Stimulated activated CD8-positive, alpha-beta memory T cell treated with anti-CD3 and anti-CD28 coated beads, Interleukin-15, amount 100 ng/mL, for 24 hours (primary cell): ENCODE measurements at places on chromosomes 11 and 22.

DNA sequence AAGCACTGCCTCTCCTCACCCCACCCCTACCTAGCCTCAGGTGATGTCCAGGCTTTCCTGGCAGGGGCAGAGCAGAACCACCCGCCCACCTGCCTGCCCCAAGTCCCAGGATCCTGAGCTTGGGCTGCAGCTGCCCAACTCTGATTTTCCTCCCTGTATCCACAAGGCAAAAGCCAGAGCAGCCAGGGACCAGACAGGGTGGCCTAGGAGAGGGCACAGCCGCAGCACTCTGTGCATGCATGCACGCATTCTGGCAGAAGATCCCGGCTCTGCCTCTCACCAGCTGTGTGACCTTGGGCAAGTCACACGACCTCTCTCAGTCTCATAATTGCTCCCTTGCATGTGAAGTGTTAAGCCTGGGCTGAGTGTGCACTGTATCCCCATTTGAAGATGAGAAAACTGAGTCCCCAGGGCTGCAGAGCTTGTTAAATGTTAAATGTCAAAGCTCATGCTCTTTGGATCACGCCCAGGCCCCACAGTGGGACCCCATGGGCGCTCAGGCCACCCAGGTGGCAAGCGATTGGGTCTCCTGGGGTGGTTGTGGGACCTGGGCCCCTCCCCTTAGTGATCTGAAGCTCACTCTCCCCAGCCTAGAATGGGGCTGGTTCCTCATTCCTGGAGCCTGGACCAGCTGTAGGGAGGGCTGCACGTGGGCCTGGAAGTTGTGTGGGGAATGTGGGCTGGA lies 2.8 kb upstream of the CARNS1 start:
- no peak for DNase-seq

- peak; percentile 40 for DNase-seq
Measured at GRCh38 chr11:74311352-74311926, at the start of gene P4HA3. P4HA3 (minus strand) TSS chr11:74311640; CDS start chr11:74311611, 29 bp downstream.

DNA sequence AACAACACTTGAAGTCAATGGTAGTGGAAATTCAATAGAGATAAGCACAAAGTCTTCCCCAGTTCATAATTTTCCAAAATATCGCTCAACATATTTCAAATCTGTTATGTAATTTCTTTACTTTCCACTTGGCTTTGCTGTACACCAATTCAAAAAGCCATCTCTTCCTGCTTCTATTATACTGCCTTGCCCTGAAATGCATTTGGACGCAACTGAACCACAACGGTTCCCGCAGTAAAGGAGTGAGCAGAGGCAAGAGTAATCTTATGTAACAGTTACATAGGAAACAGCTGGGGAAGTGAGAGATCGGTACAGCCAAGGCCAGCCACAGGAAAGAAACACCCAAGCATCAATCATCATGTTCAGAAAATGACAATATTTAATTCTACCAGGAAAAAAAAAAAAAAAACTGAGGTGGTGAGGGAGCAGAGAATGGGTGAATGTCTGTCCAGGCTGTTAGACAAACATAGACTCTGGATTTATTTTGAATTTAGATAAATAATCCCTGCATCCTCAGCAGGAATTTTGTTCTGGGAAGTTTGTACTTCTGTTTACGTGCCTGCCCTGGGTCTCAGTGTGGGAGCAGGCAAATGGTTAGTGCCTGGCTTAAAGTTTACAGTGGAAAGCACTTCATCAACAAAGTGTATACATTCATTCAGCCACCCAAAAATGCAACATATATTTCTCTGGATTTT lies 392.2 kb downstream of the ETS1 start:
- DNase-seq, result no peak

GRCh38 chr11:44950031-44950624 lies 555 bp downstream of the TP53I11 start:
- DNase-seq, result no peak

DNA sequence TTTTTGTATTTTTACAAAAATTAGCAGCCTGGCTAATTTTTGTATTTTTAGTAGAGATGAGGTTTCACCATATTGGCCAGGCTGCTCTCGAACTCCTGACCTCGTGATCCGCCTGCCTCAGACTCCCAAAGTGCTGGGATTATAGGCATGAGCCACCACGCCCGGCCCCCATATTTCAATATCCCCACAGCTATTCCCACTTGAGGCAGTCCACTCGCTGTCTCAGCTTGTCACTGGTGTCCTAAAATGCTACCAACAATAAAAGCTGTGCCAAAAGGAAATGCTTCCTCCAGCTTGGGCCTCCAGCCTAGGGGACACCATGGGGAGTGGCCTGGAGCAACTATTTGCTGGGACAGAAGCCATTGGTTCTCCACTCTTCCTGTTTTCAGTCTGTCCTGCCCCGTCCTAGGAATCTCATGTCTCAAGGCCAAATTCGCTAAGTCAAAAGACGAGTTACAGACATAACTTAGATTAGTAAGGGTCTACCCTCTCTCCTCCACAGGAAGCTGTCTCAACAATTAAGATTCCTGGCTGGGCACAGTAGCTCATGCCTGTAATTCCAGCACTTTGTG lies 7.3 kb upstream of the SPINDOC start:
- DNase-seq, result no peak

DNA sequence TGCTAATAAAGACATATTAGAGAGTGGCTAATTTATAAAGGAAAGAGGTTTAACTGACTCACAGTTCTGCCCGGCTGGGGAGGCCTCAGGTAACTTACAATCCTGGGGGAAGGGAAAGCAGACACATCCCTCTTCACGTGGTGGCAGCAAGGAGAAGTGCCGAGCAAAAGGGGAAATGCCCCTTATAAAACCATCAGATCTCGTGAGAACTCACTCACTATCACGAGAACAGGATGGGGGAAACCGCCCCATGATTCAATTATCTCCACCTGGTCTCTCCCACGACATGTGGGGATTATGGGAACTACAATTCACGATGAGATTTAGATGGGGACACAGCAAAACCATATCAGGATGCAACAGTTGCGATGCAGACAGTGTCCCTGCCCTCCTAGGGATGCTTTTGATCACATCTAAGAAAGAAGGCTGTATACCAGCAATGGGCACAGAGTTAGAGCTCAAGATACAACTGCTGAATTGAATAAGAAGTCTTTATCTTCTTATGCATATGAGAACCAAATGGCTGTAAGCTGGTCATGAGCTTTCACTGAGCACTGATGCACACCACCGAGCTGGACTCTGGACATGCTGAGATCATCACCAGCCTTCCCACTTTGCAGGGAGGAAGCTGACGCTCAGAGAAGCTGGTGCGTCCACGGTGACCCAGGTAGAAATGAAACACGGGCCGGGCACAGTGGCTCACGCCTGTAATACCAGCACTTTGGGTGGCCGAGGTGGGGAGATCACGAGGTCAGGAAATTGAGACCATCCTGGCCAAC lies 255.2 kb downstream of the MN1 start:
- no peak for DNase-seq

DNA sequence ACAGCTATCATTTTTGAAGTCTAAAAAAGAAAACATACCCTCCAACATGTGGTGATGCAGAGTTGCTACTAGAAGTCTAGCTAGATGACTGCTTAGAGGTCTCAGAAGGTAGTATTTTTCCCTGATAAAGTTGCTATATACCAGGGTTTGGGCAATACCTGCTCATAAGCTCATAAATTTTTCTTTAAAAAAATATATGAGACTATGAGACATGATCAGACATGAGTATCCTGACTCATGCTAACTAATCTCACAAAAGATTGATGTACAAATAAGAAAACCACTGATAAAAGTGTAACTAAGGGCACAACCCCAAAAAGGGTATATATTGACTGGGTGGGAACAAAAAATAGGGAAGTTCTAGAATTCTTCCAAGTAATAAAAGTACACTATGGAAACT lies 740.9 kb downstream of the METTL15 start:
- no peak for DNase-seq

DNA sequence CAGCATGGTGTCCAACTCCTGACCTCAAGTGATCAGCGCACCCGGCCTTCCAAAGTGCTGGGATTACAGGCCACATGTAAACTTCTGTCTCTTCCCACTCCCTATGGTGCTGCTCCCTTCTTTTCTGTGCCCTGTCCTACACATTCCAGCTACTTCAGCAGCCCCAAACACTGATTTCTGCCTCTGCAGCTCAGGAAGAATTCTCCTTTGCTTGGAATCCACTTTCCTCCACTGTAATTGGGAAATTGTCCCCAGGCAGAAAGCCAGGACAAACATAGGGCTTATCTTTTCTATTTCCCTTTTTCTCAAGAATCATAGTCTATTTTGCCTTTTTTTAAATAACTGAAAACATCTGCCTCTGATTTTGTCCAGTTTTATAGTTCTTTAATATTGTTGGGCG lies 21.3 kb upstream of the DRG1 start:
- DNase-seq, result no peak

DNA sequence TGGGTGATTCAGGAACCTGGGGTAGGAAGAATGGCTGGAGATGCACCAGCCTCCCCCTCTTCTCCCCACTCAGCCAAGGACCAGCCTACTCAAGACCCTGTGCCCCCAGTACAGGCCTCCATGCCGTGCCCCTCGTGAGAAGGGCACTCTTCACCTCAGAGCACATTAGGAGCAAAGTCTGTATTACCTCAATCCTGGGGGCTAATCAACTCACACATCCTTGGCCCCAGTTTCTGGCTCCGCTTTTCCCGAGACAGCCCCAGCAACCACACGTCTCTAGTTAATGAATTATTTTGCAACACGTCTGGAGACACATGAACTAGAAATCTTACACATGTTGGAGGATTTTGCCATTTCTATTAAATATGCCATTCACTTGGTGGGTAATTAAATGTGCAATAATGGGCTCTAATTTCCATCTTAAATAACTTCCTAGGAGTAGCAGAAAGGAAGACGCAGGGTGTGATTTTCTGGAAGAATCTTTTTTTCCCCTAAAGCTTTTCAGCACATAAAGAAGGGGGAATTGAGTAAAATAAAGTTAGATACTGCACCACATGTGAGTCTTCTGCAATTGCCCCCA lies 63.0 kb downstream of the TMPRSS5 start:
- DNase-seq, result no peak

GRCh38 chr11:123098990-123099389 lies 37.1 kb upstream of the HSPA8 start:
- no peak for DNase-seq

DNA sequence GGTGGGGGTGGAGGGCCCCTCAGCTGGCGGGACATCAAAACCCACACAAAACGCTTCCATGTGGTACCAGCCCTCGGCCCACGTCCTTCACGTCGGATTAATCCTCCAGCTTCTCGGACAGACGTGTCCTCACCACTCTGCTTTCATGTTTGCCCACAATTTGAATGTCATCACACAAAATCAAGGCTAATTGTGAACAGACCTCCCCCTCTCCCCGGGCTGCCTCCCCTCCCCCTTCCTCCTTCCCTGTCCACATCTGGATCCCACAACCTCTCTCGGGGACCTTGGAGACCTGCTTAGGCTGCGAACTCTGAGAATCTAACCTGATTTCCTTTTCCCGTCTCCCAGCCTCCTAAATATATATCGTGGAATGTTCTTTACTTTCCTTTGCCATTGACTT lies 262.9 kb downstream of the MN1 start:
- DNase-seq, result no peak

DNA sequence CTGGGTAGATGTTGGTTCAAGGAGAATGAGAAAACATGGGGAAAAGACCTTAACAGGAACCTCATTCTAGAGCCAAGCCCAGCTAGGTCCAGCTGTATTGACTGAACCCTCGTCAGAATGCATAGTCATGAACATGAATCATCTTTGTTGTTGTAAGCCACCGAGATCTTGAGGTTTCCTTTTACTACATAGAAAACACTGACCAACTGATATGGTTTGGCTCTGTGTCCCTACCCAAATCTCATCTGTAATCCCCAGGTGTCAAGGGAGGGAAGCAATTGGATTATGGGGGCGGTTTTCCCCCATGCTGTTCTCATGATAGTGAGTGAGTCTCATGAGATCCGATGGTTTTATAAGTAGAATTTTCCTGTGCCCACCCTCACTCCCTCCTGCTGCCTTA lies 19.4 kb upstream of the PHOX2A start:
- no peak for DNase-seq

DNA sequence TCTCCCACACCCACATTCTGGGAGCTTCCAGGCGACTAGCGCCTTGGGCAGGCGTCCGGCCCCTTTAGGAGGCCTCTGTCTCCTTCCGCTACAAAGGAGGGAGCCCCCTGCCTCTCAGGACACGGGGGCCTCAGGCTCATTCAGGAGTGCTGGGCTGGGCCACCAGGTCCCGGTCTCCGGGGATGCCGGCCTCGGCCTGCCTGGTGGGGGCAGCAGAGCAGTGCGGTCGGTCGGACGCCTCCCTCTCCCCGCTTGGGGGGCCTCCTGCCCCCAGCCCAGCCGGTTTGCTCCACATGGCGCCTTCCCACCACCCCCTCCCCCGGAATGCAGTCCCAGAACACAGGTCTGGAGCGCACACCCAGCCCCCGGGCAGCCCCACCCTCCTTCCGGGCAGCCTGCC lies 21.9 kb downstream of the MRPL23 start:
- DNase-seq, result no peak
